Left hindlimb (tissue), 1 donor: ENCODE measurements at places on chromosomes 16 and 17.

GRCh38 chr17:42116705-42117396, 4.3 kb downstream of the KAT2A start:
- DNase-seq, result peak; percentile 84

- no peak for DNase-seq
Measured at GRCh38 chr17:66313995-66314659, 11.7 kb downstream of the PRKCA start.

GRCh38 chr17:3033741-3034577, 29.4 kb downstream of the OR1D5 start:
- no peak for DNase-seq

DNA sequence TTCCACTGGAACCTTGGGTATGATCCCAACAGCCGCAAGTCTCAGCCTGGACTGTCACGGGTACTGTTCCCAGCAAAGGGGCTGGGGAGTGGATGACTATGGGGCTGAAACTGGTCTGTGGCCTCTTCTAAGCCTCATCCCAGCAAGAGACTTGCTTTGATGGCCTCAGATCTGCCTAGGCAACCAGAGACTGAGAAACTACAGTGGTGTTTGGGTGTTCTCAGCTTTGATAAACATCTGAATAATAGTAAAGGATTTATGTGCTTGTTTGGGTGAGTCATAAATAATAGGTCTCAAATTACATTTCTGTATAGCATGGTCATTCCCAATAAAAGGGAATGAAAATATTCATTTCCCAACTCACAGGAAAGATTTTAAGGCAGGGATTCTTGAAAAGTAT, 30.2 kb upstream of the ULK2 start:
- no peak for DNase-seq

- peak; percentile 86 for DNase-seq
Measured at GRCh38 chr16:4411684-4412083, 4.7 kb downstream of the CORO7 start.

DNA sequence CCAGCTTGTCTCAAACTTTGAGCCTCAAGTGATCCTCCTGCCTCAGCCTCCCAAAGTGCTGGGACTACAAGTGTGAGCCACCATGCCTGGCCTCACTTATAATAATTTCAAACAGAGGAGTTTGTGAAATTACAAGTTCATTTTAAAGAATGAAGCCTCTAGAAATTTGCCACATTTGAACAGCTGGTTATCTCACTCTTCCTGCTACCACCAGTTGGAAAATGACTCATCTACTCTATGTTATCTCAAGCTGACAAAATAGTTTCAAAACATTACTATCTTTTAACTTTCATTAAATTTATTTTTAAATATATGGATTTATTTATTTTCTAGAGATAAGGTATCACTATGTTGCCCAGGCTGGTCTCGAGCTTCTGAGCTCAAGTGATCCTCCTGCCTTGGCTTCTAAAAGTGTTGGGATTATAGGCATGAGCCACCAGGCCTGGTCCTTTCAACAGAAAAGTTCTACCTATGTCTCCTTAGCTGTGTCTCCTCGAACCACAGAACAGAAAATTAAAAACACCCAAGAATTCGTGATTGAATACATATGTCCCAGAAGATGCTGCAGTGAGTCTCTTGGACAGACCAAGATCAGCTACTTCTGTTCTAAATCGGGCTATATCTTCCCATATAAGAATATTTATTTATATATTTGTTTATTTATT, 47.6 kb downstream of the MYH13 start:
- no peak for DNase-seq
